Liver (tissue), 10 donors: ENCODE measurements at places on chromosomes 7 and 10. TPM values are rescaled to one million over a fixed set of nuclear protein-coding genes. Genes with fewer than 3 reads are reported as not detected.

The DGKB gene
- 0.42 TPM for total RNA-seq

The GIMAP7 gene
- 4.8 TPM for total RNA-seq

The H2AZ2 gene
- total RNA-seq = 182 TPM

The IKZF5 gene
- total RNA-seq = 7.9 TPM

The UBE2D4 gene
- 5.1 TPM for total RNA-seq

The HECW1 gene
- total RNA-seq = 0.05 TPM

The COL26A1 gene
- total RNA-seq = 1.8 TPM

The MKI67 gene
- total RNA-seq = 0.25 TPM

The FGL2 gene
- total RNA-seq = 21.7 TPM

The SEPHS1 gene
- total RNA-seq = 39.3 TPM

The GRID2IP gene
- total RNA-seq = 0.08 TPM

The MYL10 gene
- not detected for total RNA-seq

The C10orf67 gene
- not detected for total RNA-seq

The AGMO gene
- total RNA-seq = 46.6 TPM

The POLL gene
- total RNA-seq = 11.3 TPM

The ATOH7 gene
- 0.33 TPM for total RNA-seq

The MGMT gene
- 28.2 TPM for total RNA-seq

The ENTPD7 gene
- total RNA-seq = 27.2 TPM

The GJD4 gene
- not detected for total RNA-seq

The LIPK gene
- not detected for total RNA-seq

The DNAH11 gene
- 0.50 TPM for total RNA-seq

The TCAF2 gene
- total RNA-seq = 0.19 TPM

The BICC1 gene
- total RNA-seq = 5.3 TPM

The AKR1C8 gene
- total RNA-seq = 28.5 TPM

The IFIT1 gene
- 11.8 TPM for total RNA-seq

The CBX3 gene
- total RNA-seq = 35.0 TPM

The SPDYE11 gene
- total RNA-seq = not detected

The VWDE gene
- 0.05 TPM for total RNA-seq

The SEMA3A gene
- total RNA-seq = 0.56 TPM

The GTF2IRD2 gene
- 2.3 TPM for total RNA-seq

The AGR3 gene
- not detected for total RNA-seq

The CTAGE6 gene
- 0.33 TPM for total RNA-seq

The SLC18A3 gene
- total RNA-seq = not detected

The ABCA13 gene
- total RNA-seq = 1.0 TPM

The DNTT gene
- not detected for total RNA-seq

The AKR1C2 gene
- total RNA-seq = 129 TPM

The RPEL1 gene
- total RNA-seq = not detected

The SNCG gene
- total RNA-seq = 1.2 TPM

The CTBP2 gene
- 6.9 TPM for total RNA-seq

The CCL24 gene
- 0.47 TPM for total RNA-seq

The ACTL6B gene
- total RNA-seq = not detected

The ADAMTS14 gene
- total RNA-seq = 0.33 TPM

The UPK3B gene
- 0.33 TPM for total RNA-seq

The STK31 gene
- total RNA-seq = 0.05 TPM

The TEX36 gene
- total RNA-seq = not detected

The MGAM2 gene
- 0.59 TPM for total RNA-seq

The IGF2BP3 gene
- total RNA-seq = 28.4 TPM

The TMEM130 gene
- total RNA-seq = not detected

The CHAT gene
- not detected for total RNA-seq

The ZCCHC24 gene
- total RNA-seq = 23.9 TPM

The PRDX3 gene
- total RNA-seq = 247 TPM

The AIFM2 gene
- total RNA-seq = 9.5 TPM

The MKX gene
- total RNA-seq = not detected

The NPSR1 gene
- not detected for total RNA-seq

The MMP21 gene
- 0.37 TPM for total RNA-seq

The PNLIPRP2 gene
- not detected for total RNA-seq

The GIMAP8 gene
- 8.8 TPM for total RNA-seq

The ITGB8 gene
- total RNA-seq = 0.51 TPM
